ENCODE measurements at places on chromosomes 2 and 18.

DNA sequence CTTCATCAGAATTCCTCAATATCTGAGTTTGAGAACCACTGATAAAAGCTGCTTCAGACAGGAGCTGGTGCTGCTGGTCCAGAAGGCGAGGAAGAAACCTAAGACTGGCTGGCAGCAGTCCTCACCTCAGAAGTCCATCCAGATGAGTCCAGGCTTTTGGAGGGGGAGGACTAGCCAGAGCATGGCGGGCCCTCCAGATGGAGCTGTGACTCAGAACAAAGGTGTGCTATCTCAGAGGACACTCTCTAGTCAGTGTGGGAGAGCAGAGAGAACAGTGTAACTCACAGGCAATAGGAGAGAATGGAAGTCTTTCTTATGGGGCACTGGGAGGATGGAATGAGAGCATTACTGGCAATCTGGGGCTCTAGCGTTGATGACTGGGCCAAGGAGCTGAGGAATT is 191.4 kb downstream of the NYAP2 start:
- DNase-seq, result no peak

GRCh38 chr18:9612215-9612830 is 2.0 kb downstream of the PPP4R1 start:
- peak; percentile 64 for DNase-seq

DNA sequence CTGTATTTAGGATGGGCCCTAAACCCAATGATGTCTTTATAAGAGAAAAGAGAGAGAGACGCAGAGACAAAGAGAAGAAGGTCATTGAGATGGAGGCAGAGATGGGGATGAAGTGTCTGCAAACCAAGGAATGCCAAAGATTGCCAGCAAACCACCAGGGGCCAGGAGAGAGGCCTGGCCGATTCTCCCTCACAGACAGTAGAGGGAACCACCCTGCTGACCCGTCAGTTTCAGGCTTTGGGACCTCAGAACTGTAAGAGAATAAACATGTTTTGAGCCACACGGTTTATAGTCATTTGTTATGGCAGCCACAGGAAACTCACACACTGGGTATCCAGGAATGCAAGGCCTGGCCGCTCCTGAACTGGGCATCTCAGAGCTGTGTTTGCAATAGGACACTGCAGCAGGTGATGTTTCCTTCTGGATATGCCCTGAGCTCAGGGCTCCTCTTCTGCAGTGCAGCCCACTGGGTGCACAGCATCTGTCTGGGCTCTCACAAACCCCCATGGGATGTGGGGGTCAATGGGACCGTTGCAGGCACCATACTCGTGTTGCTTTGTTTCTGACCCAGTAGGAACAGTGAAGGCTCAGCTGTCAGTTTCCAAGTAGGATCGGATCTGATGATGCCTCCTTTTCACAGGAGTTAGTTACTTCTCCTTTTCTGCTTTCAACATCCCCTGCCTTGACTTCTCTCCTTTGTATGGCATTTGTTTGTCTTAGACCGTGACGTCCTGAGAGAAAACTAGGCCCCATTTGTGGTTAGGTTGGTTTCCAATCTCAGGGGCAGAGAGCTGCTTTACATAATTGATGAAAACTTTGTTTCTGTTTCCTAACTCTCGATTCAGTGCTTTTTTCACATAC is 20.8 kb downstream of the PTPN18 start:
- DNase-seq, result no peak

GRCh38 chr2:153132418-153132817 is 346.1 kb downstream of the RPRM start:
- DNase-seq, result no peak
